Sciatic nerve (tissue), 2 donors: ENCODE measurements at places on chromosomes 5 and 9. TPM values are rescaled to one million over a fixed set of nuclear protein-coding genes. Genes with fewer than 3 reads are reported as not detected.

SLC1A3 gene
- total RNA-seq, result 19.4 TPM

DNA sequence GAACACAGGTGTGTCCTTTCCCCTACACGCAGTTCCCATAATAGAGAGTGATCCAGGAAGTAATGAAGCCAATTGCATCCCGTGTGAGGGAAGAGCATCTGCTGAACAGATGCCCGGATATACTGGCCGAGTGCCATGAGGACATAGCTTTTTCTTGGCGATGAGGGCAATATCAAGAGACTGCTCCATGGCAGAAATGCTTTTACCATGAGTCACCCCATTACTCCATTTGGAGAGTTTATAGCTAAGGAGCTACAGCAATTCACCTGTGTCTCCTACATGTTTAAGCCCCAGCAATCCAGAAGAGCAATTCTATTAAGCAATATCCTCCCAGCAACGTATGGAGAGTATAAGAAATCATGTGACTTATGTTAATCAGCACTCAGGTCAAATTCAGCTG lies 222.0 kb upstream of the KLF4 start:
- no peak for DNase-seq

DNA sequence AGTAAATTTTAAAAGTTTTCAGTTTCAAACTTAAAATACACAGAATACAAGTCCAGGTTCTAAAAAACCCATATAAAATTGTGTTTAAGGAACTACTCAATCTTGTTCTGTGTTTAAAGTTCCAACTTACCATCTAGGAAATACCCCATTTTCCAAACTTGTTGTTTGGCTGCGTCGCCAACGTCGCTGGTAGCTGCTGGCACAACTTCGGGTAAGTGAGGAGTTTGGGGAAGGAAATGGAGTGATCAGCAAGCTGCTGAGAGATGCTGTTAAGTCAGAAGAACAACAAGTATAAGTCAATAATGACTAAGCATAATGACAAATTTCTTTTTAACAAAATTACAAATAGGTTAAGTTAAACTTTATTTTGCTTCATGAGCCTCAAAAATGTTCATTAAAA lies 71.3 kb upstream of the RAPGEF6 start:
- no peak for DNase-seq

GLDC gene
- total RNA-seq, result 35.6 TPM

DNA sequence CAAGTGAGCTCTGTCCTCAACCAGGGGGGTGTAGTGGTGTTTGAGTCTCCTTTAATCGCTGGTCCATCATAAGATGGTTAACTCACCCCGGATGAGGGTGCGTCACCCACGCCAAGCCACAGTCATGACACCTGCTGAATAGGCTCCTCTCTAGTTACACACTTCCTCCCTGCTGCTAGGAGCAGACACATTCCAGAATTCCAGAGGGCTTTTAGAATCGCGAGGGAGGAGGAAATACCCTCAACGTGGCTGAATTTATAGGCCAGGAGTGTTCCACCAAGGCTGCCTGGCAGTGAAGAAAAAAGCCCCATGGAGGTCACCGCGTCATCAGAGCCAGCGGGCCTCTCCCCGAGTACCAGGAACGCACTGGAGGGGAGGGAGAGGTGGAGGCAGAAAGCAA lies 5.1 kb downstream of the GLRX start:
- no peak for DNase-seq

PCDHGA2 gene
- 13.5 TPM for total RNA-seq

DNA sequence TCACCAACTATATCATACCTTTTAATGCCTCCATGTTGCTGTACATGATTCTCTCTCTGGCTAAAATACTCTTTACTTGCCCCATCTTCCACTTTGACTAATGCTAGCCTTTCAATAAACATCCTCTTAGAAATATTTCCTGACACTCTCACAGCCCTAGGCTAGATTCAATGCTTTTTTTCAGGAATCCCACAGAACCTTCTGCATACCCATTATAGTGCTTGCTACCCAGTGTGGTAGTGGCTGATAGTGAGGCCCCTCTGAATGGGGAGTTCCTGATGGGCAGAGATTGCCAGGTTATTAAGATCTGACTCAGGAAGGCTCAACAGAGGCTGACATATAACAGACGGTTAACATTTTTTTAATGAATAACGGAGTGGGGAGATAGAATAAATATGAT lies 11.6 kb downstream of the SSBP2 start:
- DNase-seq, result no peak

GRCh38 chr5:132681983-132682382 lies 8.2 kb downstream of the IL4 start:
- DNase-seq, result no peak

ZDHHC21 gene
- total RNA-seq, result 16.9 TPM

- DNase-seq, result no peak
Observed at GRCh38 chr9:95852059-95853032, 23.1 kb upstream of the ERCC6L2 start.

DNA sequence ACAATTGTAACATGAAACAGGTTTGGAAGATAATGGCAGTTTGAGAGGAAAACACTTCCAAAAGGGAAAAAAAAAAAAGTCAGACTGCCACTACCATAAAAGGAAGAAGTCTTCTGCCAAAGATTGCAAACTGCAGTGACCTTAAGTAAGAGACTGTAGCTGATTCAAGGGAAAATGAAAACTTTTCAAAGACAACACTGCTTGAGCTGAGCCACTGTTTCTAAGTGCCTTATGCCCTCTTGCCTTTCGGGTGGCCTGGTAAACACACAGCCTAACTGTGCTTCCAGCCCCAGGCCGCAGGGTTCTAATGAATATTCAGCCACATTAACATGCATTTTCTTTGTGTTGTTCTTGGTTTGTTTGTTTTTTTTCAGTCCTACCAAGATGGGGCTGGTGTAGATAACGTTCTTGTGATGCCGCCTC lies 354.6 kb downstream of the BNC2 start:
- DNase-seq, result no peak

FRRS1L gene
- total RNA-seq, result 12.8 TPM

- no peak for DNase-seq
Observed at GRCh38 chr9:135299651-135300345, 179.8 kb upstream of the PPP1R26 start.

BDP1 gene
- total RNA-seq, result 44.0 TPM

HAUS6 gene
- total RNA-seq, result 12.5 TPM

PFN3 gene
- not detected for total RNA-seq

DNA sequence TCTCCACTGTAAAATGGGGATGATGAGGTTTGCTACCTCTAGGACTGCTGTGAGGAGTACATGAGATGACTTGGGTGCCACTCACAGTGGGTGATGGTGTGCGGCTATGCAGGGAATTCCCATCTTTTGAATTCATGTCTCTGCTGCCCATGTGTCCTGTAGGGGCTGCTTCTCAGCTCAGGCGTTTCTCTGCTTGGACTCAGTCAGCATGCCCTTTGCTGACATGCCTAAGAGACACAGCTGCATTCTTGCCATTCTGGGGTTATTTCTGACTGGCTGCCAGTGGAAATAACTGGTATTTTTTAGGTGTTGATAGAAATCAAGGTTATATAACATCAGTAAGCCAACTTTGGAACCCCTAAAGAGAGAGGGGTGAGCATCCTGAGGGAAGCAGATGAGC lies 24.3 kb upstream of the XPA start:
- no peak for DNase-seq

- no peak for DNase-seq
Observed at GRCh38 chr9:97694769-97695168, 2.4 kb downstream of the XPA start.
